ENCODE measurements at places on chromosomes 3 and 15.
A peak's percentile ranks its signal among the peaks of the same experiment; 100 is the strongest.

- DNase-seq, result no peak
Measured at GRCh38 chr3:188286087-188286513, 132.1 kb downstream of the LPP start.

GRCh38 chr3:197878427-197878826 lies 71.6 kb upstream of the RPL35A start:
- DNase-seq, result peak; percentile 68

DNA sequence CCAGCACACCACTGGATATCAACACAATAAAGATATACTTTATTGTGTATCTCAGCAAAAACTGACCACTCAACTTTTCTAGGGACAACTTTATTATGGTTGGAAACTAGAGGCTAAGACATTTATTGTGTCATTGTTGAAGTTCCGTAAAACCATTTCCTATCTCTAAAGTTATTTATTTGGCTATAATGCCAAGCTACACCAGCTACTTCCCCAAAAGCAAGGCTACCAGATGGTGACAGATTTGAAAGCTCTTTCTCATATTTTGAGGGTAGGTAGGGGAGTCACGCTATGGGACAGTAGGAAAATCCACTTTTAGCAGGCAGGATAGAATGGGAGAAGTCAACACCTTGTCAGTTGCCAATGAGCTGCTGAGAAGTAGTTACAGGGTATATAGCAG lies 834.6 kb upstream of the CFAP20DC start:
- DNase-seq, result no peak

DNA sequence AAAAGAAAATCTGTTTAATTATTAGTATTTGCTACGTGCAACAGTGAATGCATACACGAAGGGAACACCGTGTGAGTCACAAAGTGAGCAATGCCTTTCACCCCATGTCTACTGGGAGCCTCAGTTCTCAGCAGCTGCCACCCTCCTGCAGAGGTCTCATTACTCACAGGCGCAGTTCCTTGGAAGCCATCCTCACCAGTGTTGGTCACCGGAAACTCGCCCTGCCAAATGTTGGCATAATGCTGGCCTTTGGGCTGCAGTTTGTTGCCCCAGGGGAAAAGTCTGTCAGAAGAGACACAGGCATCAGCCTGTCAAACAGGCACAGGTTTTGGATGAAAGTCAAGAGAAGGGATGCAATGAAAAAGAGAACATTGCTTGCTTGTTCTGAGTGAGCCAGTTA lies 50.1 kb downstream of the SUMF1 start:
- peak; percentile 5 for DNase-seq

- no peak for DNase-seq
Measured at GRCh38 chr3:37803726-37804469, 57.8 kb upstream of the CTDSPL start.

Data from stimulated activated CD4-positive, alpha-beta T cell treated with anti-CD3 and anti-CD28 coated beads, Interleukin-12 subunit alpha, Interleukin-12 subunit beta, amount 100 ng/mL, for 24 hours (primary cell).